Left ventricle myocardium inferior (tissue), 1 donor: ENCODE measurements at places on chromosomes 16 and 17. TPM values are rescaled to one million over a fixed set of nuclear protein-coding genes. Genes with fewer than 3 reads are reported as not detected.

DNA sequence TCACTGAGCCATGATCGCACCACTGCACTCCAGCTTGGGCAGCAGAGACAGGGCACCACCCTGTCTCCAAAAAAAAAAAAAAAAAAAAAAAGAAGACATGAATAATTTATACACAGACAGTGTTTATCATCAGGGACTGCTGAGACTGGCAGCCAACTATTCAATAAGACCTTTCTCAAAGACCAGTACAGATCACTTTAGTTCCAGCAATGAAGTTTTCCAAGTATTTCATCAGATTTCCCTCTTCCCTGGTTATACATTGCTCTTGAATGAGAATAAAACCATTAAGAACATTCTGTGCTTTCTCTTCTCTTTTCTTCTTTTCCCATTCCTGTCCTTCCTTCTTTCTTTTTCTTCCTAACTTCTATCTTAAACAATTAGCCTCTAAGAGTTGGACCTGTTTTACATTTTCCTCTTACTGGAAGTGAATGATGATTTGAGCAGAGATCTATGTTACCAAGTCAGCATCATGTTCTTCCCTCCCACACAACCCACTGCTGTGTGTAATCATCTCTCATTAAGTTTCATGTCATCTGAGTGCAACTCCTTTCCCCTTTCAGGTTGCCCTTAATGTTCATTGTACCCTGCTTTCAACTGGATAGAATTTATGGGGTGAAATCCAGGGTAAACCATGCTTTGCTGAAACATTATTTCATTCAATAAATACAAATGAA is 35.9 kb upstream of the SMIM36 start:
- no peak for DNase-seq

- no peak for DNase-seq
Observed at GRCh38 chr16:66569827-66570405, 3.7 kb downstream of the CMTM1 start.

- no peak for DNase-seq
Observed at GRCh38 chr17:48723423-48724250, 652 bp downstream of the PRAC2 start.

DNA sequence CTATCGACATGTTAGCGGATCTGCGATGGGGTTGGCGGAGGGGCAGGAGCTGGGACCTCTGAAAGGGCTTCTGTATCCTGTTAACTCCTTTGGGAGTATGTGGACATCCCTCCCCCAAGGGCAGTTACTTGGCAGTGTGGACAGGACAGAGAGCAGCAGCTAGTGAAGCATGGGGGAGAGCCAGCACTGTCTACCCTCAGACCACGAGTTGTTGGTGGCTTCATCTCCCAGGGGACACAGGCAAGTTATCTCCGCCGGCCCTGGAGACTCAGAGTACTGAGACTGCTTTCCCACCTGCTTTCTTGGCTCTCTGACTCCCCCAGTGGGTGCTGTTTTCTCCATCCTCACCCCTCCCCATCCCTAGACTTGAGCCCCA is 5.3 kb upstream of the GFAP start:
- DNase-seq, result no peak

DNA sequence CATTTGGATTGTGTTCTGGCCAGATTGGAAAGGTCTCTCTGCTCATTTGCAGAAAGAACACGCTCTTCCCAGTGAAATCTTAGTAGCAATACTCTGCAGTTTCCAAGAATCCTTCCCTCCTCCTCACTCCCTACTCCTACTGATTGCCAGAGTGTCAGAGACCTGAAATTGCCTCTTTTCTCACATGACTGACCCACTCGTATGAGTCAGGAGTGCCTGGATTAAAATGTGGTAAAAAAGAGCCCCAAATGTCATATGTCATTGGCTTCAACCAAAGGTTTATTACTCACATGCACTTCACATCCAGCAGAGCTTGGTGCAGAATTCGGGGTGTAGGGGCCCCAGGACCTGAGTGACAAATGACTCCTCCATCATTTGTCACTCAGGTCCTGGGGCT is 39.7 kb upstream of the IRX3 start:
- DNase-seq, result no peak

GRCh38 chr16:3023415-3023668 is 400 bp downstream of the HCFC1R1 start:
- DNase-seq, result peak; percentile 47

GRCh38 chr17:9537177-9537776 is 38.3 kb downstream of the STX8 start:
- no peak for DNase-seq

GRCh38 chr17:67217446-67217845 is 27.6 kb downstream of the HELZ start:
- no peak for DNase-seq

- no peak for DNase-seq
Observed at GRCh38 chr16:29726845-29727377, 18.9 kb downstream of the C16orf54 start.

GRCh38 chr17:2940352-2940751 is 123.1 kb downstream of the OR1D5 start:
- DNase-seq, result peak; percentile 70

GRCh38 chr16:19363740-19364139 is 53.9 kb upstream of the TMC5 start:
- no peak for DNase-seq

DNA sequence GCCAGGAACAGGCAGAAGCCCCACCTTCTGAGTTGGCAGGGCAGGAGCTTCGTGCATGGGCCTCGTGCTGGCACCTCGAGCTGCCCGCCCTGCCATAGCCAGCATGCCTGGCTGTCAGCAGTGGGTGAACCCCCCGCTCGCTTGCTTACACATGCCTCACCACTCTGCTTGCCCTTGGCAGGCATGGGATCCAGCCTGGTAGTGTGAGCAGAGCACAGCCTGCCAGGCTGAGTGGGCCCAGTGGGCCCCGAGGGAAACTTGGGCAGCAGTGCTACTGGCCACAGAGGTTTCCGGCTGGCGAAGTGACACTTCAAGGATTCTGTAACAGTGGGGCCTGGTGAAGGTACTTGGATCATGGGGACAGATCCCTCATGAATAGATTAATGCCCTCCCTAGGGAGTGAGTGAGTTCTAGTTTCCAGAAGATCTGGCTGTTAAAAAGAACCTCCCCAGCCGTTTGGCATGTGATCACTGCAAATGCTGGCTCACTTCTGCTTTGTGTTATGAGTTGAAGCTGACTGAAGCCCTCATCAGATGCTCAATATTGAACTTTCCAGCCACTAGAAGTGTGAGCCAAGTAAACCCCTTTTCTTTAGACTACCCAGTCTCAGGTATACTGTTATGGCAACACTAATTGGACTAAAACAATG is 114.7 kb downstream of the BCAS3 start:
- DNase-seq, result no peak

DNA sequence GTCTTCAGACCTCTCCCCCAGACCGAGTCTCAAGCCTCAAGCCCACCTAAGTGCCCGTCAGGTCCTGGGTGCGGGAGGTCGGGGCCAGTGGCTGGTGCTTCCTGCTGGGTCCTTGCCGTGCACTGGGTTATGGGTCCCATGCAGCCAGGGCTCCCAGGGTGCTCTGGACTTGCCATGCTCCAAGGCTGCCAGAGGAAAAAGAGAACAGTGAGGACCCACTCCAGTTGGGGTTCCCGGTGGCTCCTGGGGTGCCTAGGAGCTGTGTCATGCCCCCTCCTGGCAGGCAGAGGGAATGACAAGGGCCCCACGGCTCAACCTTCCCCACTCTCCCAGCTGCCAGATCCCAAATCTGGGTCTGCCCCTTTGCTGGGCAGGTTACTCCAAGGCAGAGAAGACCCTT is 3.8 kb downstream of the SNX20 start:
- DNase-seq, result no peak

- DNase-seq, result no peak
Observed at GRCh38 chr16:78227855-78228254, 128.4 kb downstream of the WWOX start.

DNA sequence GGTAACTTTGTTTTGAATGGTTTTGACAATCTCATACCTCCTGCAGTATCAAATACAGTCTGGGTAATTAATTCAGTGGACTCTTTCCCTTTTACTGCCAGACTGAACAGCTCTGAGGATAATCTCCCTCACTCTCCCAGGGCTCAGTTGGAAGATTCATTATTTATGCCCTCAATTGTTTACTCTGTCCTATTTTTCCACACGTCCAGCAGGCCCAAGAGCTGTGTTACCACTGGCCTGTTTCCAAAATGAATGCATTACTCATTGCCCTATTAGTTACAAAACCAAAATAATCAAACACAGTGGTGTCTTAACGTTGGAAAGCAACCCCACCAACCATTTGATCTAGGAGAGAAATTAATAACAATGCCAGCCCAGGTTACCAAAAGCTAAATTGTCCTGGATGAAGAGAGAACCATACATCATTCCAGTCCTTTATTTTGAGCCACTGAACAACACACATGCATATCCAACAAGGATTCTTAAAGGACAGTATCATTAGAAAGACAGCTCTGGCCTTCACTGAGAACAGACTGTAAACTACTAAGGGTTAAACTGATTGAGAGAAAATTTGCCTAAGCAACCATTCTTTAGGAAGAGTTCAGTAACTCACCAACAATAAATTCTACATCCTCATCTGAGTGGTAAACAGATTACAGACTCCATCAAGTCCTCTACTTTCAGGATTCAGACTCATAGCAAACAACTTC is 34.5 kb downstream of the FAM222B start:
- DNase-seq, result no peak

- no peak for DNase-seq
Observed at GRCh38 chr17:43769859-43770258, 8.9 kb downstream of the DUSP3 start.

- DNase-seq, result peak; percentile 69
Observed at GRCh38 chr17:74210191-74211140, 2.9 kb upstream of the TTYH2 start.

GRCh38 chr17:39028690-39029089 is 61.5 kb upstream of the FBXO47 start:
- no peak for DNase-seq

- no peak for DNase-seq
Observed at GRCh38 chr17:38918129-38918913, 7.1 kb upstream of the LASP1NB start.

DNA sequence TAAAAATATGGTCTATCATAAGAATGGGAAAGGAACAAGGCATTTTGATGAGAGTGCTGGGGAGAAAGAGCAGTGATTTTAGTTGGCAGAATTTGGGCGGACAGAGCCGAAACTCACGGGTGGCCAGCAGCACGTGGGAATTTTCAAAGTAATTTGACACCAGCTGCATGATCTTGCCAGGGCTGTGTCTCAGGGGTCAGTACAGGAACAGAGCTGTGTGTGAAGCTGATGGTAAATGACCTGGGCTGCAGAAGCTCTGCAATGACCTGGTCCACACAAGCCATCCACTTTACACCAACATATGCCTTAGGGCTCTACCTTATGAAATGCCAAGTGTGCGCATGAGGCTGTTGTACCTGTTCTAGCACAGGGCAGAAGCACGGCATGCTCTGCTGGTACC is 112.0 kb downstream of the ZFHX3 start:
- no peak for DNase-seq

DNA sequence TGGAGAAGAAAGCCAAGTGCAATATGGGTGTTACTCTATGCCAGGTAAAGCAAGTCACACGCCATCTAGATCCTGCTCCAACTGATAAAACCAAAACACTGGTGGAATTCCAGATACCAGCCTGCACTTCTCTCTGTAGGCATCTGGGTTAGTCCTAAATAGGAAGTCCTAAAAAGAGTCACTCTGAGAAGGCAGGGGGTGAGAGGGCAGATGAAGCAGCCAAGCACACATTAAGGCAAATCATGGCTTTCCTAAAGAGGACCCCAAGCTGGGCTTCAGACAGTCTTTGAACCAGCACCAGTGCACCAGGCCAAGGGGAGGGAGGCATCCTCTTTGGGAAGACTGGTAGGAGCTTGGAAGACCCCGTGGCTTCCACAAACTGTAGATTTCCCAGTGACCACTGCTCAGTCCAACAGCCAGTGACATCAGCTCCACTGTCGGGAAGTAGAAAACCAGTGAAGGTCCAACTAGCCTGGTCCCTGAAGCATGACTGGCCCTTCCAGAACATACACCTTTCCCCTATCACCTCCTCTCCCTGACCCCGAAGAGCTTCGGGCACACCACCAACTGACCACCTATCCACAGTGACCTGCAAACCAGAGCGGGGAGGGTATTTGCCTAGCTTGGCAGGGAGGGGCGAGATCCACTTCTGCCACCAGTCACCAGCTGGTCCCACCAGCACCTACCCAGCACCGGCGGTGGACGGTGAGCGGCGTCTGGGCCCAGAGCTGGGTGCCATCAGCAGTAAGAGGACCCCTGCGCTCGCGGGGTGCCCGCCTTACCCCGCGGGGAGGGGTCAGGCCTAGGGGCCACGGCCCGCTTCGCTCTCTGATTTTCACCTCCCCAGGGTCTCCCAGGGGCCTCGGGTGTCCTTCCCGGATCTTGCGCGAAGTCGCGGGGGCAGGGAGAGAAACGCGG is 1.0 kb downstream of the LITAF start:
- peak; percentile 24 for DNase-seq

DNA sequence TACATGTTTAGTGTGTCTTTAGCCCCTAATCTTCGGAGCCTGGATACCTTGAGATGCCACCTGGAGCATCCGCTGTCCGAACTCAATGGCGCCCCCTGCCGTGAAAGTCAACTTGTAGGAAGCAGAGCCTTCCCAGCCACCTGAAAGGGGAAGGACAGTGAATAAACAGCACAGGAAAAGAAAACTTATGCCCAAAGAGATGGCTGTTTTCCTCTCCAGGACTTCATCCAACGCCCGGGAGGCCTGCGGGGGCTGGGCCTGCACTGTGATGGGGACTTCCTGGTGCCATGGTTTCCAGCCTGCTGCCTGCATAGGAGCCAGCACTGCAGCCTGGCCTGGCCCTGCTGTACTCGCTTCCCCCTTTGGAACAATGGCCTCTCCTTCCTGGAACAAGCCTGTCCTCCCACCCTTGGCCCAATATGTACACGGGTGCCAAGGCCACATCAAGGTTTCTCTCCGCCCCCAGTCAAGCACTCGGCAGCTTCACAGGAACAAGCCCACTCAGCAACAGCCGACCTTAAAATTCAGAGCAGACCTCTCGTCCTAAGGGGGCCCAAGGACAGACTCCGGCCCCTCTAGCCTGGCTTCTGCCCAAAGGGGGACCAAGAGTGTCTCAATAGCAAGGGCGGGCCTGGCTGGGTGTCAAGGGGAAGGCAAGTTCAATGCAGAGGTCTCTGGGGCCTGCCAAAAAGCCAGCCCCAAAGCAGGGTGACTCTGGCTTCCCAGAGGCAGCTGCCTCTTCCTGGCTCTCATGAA is 4.5 kb upstream of the UNC13D start:
- peak; percentile 65 for DNase-seq

DNA sequence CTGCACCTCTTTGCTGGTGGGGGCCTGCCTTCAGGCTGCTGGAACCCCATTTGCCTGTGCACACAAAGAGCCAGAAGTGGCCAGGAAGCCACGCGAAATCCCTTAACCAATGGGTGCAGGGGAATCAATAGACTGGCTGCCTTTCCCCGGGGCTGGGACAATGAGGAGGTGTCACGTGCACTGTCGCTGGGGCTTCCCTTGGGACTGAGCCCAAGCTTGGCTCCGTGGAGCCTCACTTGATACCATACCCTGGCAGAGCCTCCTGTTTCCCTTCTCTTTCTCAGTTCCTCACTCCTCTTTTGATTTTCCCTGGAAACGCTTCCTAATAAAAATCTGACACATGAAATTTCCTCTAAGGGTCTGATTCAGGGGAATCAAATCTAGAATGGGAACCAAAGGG is 38.8 kb upstream of the C16orf82 start:
- no peak for DNase-seq

The GLYR1 gene
- total RNA-seq, result 86.7 TPM

The C17orf100 gene
- total RNA-seq, result 0.69 TPM

The KRT39 gene
- not detected for total RNA-seq

The ABCC11 gene
- 0.05 TPM for total RNA-seq

The ABCC12 gene
- not detected for total RNA-seq

The PITPNM3 gene
- total RNA-seq, result 0.36 TPM

The CCL22 gene
- not detected for total RNA-seq

The CALB2 gene
- total RNA-seq, result 0.36 TPM

The SCGB1C2 gene
- total RNA-seq, result not detected

The RAB26 gene
- total RNA-seq, result 1.7 TPM

The HBA1 gene
- 78.7 TPM for total RNA-seq

The HEATR9 gene
- not detected for total RNA-seq
